Colonic mucosa (tissue), 4 donors: ENCODE measurements at places on chromosomes 2 and 18. TPM values are rescaled to one million over a fixed set of nuclear protein-coding genes. Genes with fewer than 3 reads are reported as not detected.
A peak's percentile ranks its signal among the peaks of the same experiment; 100 is the strongest.

GRCh38 chr2:112637289-112637660 lies 8.5 kb upstream of the SLC20A1 start:
- DNase-seq: no peak

- no peak for DNase-seq
Measured at GRCh38 chr2:186612555-186613440, 22.9 kb downstream of the ITGAV start.

DNA sequence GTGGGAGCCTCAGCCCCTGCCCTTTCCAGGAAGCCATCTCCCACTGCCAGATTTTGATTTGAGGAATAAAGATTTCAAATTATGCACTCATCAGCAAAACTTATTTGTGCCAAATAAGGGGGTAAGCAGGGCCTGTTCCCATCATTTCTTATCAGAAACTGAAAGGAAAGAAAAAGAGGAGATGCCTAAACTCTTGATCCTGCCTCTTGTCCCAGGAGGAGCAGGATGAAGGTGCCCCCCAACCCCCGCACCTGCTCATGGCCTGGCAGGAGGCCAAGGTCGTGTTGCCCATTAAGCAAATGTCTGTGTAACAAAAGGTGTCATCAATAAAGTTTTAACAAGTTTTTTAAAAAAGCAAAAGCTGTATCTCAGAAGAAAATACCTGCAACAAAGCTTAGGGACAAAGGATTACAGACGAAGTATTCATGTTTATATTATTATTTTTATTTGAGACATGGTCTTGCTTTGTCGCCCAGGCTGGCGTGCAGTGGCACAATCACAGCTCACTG lies 80.0 kb downstream of the INPP5D start:
- no peak for DNase-seq

DNA sequence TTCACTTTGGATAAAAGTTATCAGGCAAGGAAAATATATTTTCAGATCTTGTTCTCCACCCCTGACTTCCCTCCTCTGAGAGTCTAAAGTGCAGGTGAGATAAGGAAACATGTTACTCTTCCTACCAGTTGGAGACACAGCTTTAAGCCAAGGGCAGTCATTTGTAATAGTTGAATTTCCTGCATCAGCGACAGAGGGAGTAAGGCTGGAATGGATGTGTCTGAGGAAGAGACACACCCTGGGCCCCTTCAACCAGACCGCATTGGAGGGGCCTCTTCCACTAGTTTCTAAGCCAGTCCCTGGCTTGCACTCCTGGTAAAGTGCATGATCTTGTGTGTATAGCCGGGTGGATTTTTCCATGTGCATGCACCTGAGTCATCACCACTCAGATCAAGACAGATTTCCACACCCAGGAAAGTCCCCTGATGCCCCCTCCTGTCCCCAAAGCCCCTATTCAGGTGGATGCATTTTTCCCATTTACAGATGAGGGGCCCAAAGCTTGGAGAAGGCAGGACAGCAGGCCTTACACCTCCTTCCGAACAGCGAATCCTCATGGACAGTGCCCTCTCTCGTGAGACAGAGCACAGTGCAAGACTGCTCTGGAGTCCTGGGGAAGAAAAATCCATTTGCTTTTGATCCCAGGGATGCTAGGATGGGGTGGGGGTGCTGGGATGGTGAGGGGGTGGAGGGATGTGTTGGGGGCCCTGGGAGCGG lies 66.7 kb upstream of the SH3RF3 start:
- peak; percentile 24 for DNase-seq

DNA sequence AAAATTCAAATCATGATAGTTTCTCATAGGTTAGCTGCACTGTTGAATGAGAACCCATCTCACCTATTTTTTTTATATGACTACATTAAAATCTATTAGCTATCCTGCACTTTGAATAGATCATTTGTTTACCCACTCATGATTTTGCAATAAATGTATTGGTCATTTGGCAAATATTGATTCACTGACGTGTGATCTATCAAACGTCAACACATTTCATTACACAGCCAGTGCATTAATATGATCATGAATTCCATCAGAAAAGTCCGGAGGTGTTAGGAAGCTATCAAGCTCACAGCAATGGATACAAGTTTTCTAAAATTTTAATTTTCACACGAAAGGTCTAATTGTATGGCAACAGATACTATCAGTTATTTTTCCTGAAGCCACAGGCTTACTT lies 128.2 kb upstream of the ID2 start:
- DNase-seq: no peak

DNA sequence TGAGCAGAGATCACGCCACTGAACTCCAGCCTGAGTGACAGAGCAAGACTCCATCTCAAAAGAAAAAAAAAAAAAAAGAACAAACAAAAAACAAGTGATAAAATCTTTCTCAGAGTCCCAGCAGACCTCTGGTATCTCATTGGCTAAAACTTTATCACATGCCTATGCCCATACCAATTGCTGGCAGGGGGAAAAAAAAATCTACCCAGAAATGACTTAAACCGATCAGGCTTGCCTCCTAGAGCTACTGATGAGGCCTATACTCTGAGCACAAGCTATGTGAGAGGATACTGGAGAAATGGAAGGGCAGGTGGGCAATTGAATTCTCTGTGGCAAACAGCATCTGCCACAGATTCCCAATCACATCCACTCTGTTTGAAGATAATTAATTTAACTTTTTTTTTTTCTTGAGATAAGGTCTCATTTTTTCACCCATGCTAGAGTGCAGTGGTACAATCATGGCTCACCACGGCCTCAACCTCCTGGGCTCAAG lies 49.0 kb downstream of the FBXO36 start:
- no peak for DNase-seq

DNA sequence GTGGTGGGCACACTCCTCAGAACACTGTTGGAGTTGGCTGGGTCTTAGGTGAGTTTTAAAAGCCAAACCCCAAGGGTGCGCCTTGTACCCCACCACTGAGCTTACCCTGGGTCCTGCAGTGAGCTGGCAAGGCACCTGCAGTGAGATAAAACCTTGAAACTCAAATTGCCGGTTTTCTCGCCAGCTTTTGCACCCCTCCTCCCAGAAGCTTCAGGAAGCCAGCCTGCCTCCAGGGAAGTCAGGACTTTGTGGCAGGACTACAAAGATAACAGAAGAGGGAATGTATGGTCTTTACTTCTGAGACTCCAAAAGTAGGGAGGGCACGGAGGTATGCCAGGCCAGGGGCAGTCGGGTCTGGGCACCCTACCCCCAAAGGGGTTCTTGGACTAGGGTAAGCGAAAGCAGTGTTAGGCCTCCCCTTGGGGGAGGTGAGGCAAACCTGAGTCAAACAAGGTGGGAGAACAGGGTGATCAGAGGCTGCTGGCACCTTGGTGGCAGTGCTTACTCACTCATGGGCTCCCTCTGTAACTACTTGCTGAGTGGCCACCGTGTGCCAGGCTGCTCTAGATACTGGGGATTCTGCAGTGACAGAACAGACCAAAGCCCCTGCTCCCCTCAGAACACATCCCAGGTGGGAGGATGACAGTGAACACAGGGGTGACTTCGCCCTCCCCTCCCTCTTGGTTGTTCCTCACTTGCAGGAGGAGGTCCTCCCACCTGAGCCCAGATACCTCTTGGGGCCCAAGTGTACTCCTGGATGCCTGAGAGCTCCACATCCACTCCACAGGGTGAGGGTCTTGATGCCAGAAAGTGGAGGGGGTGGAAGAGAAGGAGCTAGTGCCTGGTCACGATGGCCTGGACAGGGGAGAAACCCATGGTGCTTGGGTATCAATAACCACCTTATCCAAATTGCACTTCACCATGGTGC lies 69.3 kb upstream of the RGPD5 start:
- peak; percentile 9 for DNase-seq

GRCh38 chr2:219680958-219681693 lies 53.7 kb downstream of the SLC4A3 start:
- DNase-seq: no peak

Gene STK11IP
- total RNA-seq: 42.7 TPM

Gene RAB6C
- 0.08 TPM for total RNA-seq

Gene FBXO41
- total RNA-seq: 2.4 TPM

Gene L3MBTL4
- total RNA-seq: 3.8 TPM

Gene WDPCP
- total RNA-seq: 3.4 TPM
